Epithelial cell of proximal tubule (primary cell): ENCODE measurements at places on chromosomes 12 and 14. TPM values are rescaled to one million over a fixed set of nuclear protein-coding genes. Genes with fewer than 3 reads are reported as not detected.

CCDC198 gene
- 18.9 and 20.0 TPM in 2 replicates for total RNA-seq

KLHDC2 gene
- 24.0 and 24.4 TPM in 2 replicates for total RNA-seq

ZNF891 gene
- total RNA-seq = 0.40 and 0.43 TPM in 2 replicates

LBHD2 gene
- not detected in 2 replicates for total RNA-seq

C14orf180 gene
- not detected in 2 replicates for total RNA-seq

ORMDL2 gene
- 40.5 and 47.1 TPM in 2 replicates for total RNA-seq

C12orf50 gene
- total RNA-seq = not detected in 2 replicates

WDR89 gene
- 7.7 and 8.9 TPM in 2 replicates for total RNA-seq

SLC10A1 gene
- total RNA-seq = not detected in 2 replicates

E2F7 gene
- total RNA-seq = 20.5 and 22.1 TPM in 2 replicates

SERPINA12 gene
- not detected in 2 replicates for total RNA-seq

IL31 gene
- total RNA-seq = not detected in 2 replicates
